ENCODE measurements at places on chromosomes 3 and 15. TPM values are rescaled to one million over a fixed set of nuclear protein-coding genes. Genes with fewer than 3 reads are reported as not detected.

GRCh38 chr15:67372543-67372942 is 118.0 kb downstream of the IQCH start:
- H3K4me3 ChIP-seq: no peak overlapping the region
- DNase-seq: no peak
- no peaks in the 10 kb centered on the region for H3K36me3 ChIP-seq
- H3K27ac ChIP-seq: no peak overlapping the region

Gene GOLGA6A
- polyA plus RNA-seq: not detected

DNA sequence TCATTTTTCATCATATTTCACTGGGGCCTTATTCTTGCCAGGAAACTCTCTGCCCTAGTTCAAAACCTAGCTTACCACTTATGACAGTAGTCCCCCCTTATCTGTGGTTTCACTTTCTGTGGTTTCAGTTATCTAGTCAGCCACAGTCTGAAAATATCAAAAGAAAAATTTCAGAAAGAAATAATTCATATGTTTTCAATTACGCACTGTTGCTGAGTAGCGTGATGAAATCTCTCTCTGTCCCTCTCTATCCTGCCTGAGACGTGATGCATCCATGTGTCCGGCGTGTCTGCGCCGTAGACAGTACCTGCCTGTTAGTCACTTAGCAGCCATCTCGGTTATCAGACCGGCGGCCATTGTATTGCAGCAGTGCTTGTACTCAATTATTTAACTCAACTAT is 369.9 kb upstream of the MCTP2 start:
- H3K36me3 ChIP-seq: no peaks in the 10 kb centered on the region
- no peak for DNase-seq
- H3K4me3 ChIP-seq: no peak overlapping the region
- H3K4me1 ChIP-seq: no peaks in the 10 kb centered on the region

DNA sequence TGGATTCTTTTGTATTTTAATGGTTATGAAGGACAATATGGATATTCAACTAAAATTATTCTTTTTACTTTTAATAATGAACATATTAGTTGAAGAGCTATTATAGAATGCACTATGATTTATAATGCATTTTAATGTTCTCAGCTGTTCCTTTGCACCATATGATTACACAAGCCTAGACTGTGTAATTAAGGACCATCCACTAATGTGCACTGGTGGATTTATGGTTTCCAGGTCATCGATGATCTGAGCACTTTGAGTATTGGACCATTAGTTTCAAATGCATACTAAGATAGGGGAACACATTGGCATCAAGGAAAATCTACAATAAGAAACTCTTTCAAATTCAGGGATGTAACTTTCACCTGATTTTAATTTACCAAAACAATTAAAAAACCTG is 16.8 kb downstream of the LRRN1 start:
- no peaks in the 10 kb centered on the region for H3K36me3 ChIP-seq
- no peak overlapping the region for H3K4me3 ChIP-seq
- no peak overlapping the region for H3K27ac ChIP-seq
- H3K27me3 ChIP-seq: no peaks in the 10 kb centered on the region
- H3K4me1 ChIP-seq: no peaks in the 10 kb centered on the region
- no peak for DNase-seq

DNA sequence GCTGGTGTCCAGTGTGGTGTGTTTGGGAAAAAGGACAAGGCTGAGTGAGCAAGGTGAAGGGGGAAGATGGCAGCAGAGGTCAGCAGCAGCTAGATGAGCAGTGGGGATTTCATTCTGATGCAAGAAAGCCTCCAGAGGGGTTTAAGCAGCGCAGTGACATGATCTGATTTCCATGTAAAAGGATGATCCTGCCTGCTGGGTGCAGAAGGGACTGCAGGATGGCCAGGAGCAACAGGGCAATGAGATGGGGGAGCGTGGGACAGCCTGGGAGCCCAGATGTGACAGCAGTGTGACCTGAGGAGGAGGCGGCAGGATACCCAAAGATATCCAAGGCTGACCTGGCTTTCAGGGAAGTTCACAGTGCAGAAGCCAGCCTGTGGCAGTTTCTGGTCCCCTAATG is 6.1 kb downstream of the WNT7A start:
- H3K27ac ChIP-seq: no peak overlapping the region
- H3K4me1 ChIP-seq: peaks cover 5% of the 10 kb centered on the region
- H3K4me3 ChIP-seq: no peak overlapping the region
- DNase-seq: no peak

DNA sequence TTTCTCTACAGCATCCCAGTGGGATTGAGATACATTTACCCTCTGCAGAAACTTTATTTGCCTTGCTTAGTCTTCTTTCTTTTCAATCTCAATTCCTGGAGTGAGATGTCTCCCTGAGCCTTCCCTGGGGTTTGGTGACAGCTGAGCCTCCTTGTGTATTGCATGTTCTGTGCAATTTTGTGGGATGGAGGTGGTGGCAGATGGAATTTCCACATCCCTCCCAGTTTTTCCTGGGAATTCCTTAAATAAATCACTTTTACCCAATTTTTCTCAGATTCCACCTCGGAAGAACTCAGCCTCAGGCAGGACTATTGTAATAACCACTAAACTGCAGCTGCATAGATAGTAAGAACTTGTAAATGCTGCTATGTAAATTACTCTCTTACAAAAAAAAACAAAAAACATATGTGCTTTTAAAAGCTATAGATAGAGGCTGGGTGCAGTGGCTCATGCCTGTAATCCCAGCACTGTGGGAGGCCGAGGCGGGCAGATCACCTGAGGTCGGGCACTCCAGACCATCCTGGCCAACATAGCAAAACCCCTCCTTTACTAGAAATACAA is 88.5 kb upstream of the ABHD17C start:
- H3K27ac ChIP-seq: no peak overlapping the region
- H3K4me3 ChIP-seq: no peak overlapping the region
- DNase-seq: no peak
- no peaks in the 10 kb centered on the region for H3K36me3 ChIP-seq
- no peaks in the 10 kb centered on the region for H3K4me1 ChIP-seq

Gene EOGT
- 17.8 TPM for polyA plus RNA-seq

Gene CFAP100
- not detected for polyA plus RNA-seq

GRCh38 chr15:64067564-64068030 is 21.3 kb upstream of the DAPK2 start:
- peaks cover 4% of the 10 kb centered on the region for H3K4me1 ChIP-seq
- no peak overlapping the region for H3K27ac ChIP-seq
- no peak overlapping the region for H3K4me3 ChIP-seq
- DNase-seq: peak; percentile 63
- peaks cover 13% of the 10 kb centered on the region for H3K36me3 ChIP-seq

GRCh38 chr3:111517801-111518200 is 24.2 kb upstream of the CD96 start:
- H3K27ac ChIP-seq: no peak overlapping the region
- no peak overlapping the region for H3K4me3 ChIP-seq
- no peaks in the 10 kb centered on the region for H3K36me3 ChIP-seq
- H3K27me3 ChIP-seq: no peaks in the 10 kb centered on the region
- no peaks in the 10 kb centered on the region for H3K4me1 ChIP-seq
- DNase-seq: no peak

DNA sequence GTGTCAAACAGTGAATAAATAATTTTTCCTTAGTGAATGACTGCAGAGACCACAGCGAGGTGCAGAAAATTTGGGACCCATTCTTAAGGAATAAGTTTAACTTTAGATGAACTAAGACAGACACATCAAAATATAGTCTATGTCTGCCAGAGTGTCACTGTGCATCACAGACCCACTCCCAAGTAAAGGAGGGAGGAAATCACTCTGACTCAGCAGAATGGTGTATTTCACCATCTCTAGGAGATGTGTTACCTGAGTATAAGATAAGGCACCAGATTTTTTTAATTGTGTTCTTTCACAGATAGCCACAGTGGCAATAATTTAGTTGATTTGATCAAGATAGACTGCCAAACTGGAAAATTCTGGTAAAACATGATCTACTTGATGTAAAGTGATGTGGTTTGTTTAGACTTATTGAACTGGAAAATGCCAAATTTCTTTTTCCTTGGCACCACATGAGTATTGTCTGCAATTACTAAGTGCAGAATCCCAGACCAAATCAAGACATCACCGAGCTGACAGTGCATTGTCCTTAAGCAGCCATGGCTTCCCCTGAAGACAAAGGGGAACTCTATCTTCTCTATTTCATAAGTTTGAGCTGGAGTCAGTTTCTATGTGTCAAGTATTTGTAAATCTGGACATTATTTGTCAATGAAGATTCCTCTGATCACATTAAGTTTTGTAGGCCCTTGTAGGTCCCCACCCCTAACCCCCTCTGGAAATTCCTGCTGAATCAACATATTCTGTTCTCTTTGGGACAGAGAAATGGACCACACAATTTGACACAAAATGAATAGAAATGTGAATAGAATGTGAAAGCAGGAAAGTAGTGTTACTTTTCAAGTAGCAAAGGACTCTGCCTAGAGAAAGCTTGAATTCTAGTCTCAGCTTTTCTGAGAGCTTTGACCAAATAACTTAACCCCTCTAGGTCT is 47.6 kb downstream of the TIPARP start:
- no peak overlapping the region for H3K4me3 ChIP-seq
- no peaks in the 10 kb centered on the region for H3K4me1 ChIP-seq
- H3K27ac ChIP-seq: no peak overlapping the region

DNA sequence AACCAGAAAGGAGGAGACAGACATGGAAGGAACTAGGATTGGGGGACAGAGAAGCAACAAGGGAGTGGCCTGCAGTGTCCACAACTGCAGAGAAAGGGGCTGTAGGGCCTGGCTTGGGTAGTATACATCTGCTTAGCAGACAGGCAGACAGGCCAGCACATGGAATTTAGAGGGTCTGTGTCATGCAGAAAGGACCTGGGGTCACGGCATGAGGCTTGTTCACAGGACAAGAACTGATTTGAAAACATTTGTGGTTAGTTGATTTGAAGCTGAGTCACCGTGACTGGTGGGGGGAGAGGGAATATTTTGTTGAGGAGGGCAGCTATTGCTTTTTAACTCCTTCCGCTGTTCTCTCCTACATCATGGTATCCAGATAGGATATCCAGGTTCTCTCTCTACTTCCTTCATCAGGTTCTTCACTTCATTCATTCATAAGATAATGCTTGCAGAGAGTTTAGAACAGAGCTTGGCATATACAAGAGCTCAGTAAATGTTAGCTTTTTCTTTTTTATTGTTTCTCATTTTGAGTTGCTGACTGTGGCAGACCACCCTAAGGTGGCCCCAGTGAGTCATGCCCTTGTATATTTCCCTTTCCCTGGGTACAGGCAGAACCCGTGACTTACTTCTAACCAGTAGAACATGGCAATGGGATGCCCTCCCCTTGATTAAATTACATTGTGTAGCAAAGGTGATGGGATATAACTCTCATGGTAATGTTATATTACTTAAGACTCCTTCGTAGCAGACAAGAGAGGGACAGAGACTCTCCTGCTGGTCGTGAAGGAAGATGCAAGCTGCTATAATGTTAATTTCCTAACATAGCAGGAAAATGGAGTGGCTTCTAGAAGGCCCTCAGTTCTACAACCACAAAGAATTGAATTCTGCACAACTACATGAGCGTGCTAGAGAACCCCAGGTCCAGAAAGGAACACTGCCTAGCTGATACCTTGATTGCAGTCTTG is 95.0 kb upstream of the NMNAT3 start:
- DNase-seq: no peak
- H3K4me3 ChIP-seq: no peak overlapping the region
- H3K27me3 ChIP-seq: no peaks in the 10 kb centered on the region
- H3K36me3 ChIP-seq: no peaks in the 10 kb centered on the region
- no peak overlapping the region for H3K27ac ChIP-seq

DNA sequence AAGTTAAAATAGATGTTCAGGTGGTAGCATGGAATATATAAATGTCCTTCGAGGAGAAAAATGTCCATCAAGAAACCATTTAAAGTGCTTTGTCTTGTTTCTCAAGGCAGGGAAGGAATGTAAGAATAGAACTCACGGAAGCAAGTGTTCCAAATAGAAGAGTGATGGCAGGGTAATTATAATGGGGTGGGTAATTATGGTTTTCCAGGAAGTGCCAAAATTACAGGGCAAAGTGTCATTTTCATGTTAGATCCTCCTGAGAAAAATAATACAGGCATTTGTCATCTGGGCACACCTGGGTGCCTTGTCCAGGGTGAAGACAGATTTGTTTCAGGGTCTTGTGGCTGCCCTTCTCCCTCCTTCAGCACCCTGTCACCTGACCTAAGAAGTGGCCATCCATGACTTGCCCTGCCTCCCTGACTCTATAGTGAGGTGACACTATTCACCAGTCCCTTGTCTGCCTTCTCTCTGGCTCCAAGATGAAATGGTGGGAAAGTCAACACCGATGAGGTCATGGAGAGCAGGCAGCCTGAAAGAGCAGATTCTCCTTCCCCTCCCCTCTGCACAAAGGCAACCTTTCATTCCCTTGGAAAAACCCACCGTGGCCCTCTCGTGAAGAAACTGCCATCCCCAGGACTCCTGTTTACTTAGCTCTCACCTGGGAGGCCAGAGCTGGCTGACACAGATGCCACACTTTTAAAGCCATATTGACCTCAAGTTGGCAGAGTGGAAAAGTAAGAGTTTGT is 45.1 kb upstream of the AMOTL2 start:
- no peak overlapping the region for H3K4me3 ChIP-seq
- no peaks in the 10 kb centered on the region for H3K4me1 ChIP-seq
- no peak for DNase-seq
- H3K27me3 ChIP-seq: peaks cover 6% of the 10 kb centered on the region
- H3K36me3 ChIP-seq: no peaks in the 10 kb centered on the region

DNA sequence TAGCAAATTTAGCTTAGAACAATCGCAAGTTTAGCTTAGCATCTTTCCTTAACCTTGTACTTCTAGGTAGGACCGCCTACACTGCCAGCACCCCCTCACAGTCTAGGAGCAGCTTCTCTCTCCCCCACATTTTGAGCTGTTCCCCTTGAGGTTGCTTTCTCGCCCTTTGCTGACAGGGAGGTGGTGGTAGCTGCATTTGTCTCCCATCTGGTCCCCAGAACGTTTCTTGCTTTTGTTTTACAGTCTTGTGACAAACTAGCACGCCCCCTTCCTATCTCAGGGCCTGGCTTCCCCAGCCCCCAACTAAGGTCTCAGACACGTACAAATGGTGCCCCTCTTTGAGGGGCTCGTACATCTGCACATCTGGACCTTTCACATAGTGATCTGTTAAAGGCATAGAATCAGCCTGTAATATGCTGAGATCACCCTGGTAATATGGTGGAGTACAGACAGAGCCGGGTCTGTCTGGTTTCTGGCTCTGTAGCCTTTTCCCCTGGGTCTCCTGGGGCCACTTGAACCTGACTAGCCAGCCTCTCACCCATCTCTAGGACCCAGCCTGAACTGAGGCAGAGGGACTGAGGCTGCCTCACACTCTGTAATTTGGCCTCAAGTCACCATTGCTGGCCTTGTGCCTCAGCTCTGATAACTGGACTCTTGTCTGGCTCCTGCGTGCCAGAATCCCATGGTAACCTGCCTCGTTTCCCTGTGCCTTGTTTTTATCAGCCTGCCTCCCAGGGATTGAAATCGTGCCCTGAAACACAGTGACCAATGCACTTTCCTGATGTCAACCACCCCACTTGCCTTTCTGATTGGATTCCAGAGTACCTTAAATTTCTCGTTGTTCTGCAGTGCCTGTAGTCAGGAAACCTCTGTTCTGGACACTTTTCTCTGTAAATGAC is 27.7 kb downstream of the CRTC3 start:
- H3K4me3 ChIP-seq: no peak overlapping the region
- H3K27me3 ChIP-seq: no peaks in the 10 kb centered on the region
- peaks cover 27% of the 10 kb centered on the region for H3K4me1 ChIP-seq
- DNase-seq: no peak

Gene SRGAP3
- polyA plus RNA-seq: 2.8 TPM
